ENCODE measurements at places on chromosomes 1 and 21.

DNA sequence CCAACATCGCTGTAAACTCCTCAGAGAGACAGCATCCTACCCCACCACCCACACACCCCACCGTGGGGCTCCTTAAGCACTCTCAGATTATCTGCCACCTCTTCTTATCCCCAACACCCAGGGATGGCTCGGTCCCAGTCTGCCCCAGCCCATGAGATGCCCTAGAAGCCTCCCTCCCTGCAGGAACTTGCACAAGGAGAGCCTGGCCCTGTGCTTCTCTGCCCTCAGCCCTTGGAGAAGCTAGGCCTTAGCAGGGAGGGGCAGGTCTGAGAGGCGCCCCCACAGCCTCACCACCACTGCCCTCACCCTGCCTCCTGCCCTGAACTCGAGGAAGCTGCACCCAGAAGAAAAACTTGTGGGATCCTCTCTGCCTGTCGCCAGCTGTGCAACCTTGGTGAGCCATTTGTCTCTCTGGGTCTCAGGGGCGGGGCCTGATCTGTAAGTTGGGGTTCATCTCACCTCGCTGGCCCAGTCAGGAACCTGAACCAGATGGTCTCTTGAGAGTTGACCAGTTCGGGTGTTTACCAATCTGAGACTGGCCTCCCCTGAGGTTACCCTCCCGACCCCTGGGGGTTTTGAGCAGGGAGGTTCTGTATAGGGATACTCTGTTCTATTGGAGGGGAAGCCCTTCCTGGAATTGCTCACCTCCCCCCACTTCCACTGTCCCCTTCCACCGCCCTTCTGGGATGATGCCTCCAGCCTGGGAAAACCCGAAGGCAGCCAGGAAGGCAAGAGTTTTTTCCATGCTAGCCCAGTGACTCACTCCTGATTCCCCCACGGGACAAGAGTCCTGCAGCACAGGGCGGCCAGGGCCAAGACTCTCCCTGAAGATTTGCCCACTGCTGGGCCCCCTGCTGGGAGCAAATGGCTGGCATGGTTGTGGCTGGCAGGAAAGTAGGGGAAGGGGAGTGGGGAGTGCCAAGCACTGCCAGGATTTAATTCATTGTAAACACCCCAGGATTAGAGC lies at the start of gene S100A3:
Gene S100A3 (minus strand): TSS at position 537 of the 967 bp plus-strand sequence. CDS start 773 bp downstream, outside the sequence.
- DNase-seq, result peak; percentile 13

- DNase-seq, result no peak
Measured at GRCh38 chr1:37035014-37035691, 838 bp upstream of the GRIK3 start.

GRCh38 chr1:30263888-30264671 lies 459.3 kb downstream of the MATN1 start:
- DNase-seq, result no peak

DNA sequence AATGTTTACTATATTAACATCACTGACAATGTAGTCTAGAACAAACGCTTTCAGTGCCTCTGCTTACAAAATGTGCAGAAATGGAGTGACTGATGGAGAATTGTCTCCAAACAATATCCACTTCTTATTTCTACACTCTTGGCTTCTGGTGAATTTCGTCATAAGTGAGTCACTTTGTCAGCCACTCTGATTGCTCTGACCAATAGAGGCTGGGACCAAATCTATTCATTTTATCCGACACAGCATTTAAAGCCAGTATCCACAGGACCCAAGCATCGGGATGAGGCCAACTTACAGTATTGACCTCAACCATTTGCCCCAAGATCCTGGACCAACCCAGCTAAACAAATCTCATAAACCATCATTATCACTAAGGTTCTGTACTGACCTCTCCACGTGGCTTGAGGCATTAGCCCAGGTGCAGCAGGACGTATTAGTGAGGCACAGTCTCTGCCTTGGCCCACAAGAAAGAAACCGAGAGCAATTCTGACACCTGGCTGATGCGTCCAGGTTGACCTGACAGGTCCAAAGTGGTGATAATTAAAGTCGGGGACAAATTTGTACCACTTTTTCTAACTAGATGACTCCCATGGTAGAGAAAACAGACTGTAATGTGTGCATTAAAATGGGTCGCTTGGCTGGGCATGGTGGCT lies 53.3 kb upstream of the ERO1B start:
- no peak for DNase-seq

GRCh38 chr1:87869567-87869966 lies 540.9 kb downstream of the LMO4 start:
- no peak for DNase-seq

DNA sequence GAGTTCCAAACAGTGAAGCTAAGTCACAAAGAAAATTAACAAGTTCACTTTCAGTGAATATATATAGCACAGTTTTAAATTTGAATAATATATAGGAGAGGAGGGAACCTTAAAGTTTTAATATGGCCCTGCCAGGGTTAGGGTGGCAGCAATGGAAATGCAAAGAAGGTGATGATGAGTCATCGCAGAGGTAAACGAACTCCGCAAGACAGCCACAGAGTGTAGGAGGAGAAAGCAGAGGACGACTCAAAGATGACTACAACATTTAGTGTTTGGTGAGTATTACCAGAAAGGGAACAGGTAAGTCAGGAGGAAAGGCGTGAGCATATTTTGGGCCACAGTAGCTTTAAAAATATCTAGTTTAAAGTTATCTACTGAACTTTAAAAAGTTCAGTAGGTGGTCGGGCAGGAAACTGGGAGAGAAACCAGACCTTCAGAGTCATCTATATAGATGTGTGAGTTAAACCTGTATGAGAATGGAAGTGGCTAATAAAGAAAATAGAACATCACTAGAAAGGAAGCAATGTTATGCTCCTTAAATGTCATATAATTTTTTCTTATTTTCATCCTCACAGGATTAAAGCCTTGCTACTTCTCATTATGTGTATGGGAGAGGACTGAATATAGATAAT lies 75.7 kb downstream of the UCHL5 start:
- DNase-seq, result no peak

DNA sequence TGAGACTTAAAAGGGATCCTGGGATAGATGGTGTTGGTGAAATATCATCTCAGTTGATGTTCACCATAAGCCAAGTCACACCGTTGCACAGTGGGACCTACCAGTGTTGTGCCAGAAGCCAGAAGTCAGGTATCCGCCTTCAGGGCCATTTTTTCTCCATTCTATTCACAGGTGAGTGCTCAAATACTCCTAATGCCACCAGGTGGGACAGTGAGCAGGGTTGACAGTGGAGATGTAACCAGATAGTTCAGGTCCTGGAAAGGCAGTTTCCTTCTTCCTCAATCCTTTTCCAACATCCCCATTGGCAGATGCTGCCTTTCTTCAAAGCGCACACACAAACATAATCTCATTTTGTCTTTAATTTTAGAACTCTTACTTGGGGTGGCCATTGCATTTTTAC lies 11.6 kb downstream of the CD160 start:
- DNase-seq, result no peak

GRCh38 chr1:154994591-154994990 lies 1.2 kb downstream of the LENEP start:
- no peak for DNase-seq

GRCh38 chr1:204074274-204075138 lies 1.6 kb downstream of the SOX13 start:
- peak; percentile 50 for DNase-seq

- DNase-seq, result no peak
Measured at GRCh38 chr1:11764115-11764514, 2.1 kb downstream of the C1orf167 start.

- no peak for DNase-seq
Measured at GRCh38 chr21:37765221-37765900, 150.9 kb downstream of the KCNJ6 start.

DNA sequence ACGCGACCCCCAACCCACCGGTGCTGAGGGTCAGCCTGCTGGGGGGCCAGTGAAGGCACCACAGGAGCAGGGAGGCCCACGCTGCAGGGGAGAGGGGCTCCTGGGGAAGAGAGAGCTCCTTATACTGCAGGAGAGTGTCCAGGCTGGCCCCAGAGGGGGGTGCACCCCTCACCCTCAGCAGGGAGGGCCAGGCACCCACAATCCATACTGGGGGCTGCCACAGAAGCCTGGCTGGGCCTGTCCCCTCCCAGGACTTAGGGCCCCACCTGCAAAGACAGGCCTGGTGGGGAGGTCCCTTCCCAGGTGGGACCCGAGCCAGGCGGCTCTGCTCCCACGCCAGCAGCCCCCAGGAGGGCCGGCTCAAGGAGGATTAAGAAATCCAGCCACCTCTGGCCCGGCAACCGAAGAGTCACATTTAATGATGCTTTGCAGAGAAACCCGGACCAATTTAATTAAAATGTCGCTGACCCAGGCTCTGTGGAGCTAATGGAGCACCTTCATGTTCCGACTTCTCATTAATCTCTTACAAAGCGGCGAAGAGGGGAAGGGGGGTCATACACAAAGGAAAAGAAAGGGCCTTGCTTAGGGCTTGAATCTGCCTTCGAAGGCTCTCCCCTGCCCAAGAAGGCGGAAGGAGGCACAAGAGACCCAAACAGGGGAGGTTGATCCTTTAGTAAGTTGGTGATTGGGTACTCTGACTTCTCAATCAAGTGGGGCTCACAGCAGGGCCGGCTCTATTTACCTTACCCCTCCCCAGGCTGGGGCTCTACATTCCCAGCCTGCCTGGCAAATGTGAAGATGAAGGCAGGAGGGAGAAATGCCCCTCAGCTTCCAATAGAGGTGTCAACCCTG lies 25.0 kb downstream of the WNT9A start:
- DNase-seq, result no peak

DNA sequence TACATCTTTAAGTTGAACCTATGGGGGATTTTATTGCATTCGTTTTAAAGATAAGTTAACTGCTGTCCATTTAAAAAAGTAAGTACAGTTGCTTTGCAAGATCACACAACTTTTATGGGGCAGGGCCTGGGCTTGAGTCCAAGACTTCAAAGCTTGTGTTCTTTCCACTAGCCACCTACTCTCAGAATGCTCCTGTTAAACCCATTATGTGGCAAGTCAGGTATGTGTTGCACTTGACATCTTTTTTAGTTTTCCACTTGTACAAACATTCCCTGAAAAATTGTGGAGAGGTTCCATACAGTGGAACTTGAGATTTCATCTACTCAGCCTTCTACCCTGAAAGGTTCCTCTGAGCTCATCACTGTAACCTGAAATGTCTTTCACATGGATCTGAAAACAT lies 235.5 kb upstream of the SGIP1 start:
- DNase-seq, result no peak

- no peak for DNase-seq
Measured at GRCh38 chr1:162475539-162476185, 22.0 kb upstream of the UHMK1 start.

DNA sequence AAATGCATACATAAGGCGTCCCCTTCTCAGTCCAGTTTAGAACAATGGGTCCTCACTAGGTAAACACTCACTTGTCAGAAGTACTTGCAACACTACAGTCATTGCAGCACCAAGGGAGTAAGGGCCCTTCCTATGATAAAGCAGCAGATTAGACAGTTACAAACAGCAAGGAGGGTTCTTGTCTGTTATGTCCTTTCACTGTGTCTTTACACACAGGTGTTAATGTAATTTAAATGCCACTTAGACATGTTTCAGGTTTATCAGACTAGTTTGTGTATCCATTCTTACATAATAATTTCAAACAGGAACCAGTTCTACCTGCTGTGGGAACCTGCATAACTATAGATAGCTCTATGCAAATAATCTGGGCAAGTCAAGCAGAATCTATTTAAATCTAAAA lies 105.6 kb upstream of the USH2A start:
- DNase-seq, result no peak

DNA sequence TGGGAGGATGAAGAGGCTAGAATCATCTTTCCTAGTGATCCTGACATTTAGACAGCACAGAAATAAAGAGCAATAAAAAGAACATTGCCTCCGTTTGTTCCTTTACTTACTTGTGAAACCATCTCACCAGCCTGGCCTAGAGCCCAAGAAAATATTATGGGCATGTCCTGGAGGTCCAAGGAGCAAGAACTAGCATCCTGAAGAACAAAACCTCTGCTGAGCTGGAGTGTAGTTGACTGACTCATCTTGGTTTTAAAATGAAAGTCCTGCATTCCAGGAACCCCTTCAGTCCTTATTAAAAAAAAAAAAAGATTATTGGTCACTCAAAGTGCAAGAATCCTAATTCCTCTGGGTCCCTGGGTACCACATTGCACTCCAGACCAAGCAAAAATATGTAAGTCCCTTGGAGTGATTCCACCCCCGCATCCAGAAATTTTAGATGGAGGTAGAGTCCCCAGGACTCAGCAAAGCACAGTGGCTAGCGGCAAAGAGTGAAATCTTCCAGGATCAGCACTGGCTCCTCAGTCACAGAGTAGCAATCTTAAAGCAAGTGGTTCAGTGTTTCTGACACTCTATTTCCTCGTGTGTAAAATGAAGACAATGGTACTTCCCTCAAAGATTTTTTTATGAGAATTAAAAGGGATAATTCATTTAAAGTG lies 7.0 kb downstream of the SMCP start:
- no peak for DNase-seq

GRCh38 chr1:201501812-201502510 lies 5.0 kb downstream of the CSRP1 start:
- DNase-seq, result no peak

GRCh38 chr1:206705191-206705590 lies 20.5 kb downstream of the MAPKAPK2 start:
- no peak for DNase-seq

DNA sequence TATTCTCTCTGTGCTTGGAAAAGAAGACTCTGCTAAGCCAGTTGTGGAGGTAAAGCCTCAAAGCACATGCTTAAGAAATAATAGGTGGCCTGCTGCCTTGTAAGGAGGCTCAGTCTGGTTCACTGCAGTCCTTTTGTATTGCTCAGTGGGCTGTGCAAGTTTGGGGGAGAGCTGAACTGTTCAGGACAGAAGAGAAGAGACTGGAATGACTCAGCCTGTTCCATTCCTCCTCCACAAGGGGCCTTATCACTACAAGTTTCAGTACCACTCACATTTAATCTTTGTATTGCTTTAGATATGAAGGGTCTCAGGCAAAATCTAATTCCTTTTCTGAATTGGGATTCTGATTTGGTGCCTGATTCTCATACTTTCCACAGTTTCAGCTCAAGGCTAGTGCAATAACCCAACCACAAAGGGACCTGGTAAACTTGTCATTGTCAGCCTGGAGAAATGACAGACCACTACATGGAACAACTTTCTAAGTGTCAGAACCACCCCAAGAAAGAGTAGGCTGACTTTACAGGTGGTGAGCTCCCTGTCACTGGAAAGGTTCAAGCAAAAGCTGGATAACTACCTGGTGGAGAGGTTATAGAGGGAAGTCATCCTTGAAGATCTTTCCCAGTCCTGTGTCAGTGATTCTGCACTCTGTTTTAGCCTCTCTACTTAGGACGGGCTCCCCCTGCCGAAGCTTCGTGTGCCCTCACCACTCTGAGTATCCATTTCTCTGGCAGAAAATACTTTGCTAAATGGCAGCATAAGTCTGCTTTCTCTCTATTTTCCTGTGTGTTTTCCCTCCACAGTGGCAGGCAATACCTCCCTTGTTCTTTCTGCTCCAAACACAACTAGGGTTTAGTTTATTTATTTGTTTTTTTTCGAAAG lies 162.9 kb upstream of the GJB5 start:
- DNase-seq, result no peak

GRCh38 chr1:26287033-26287711 lies 7.3 kb downstream of the SH3BGRL3 start:
- DNase-seq, result no peak

GRCh38 chr1:1230656-1231399 lies 973 bp downstream of the SDF4 start:
- DNase-seq, result no peak

- DNase-seq, result no peak
Measured at GRCh38 chr1:65150583-65151263, 2.7 kb downstream of the AK4 start.
